GM10248 (cell line): ENCODE measurements at places on chromosomes 16 and 17.

- no peak for DNase-seq
Observed at GRCh38 chr16:56202036-56202435, 10.7 kb downstream of the GNAO1 start.

DNA sequence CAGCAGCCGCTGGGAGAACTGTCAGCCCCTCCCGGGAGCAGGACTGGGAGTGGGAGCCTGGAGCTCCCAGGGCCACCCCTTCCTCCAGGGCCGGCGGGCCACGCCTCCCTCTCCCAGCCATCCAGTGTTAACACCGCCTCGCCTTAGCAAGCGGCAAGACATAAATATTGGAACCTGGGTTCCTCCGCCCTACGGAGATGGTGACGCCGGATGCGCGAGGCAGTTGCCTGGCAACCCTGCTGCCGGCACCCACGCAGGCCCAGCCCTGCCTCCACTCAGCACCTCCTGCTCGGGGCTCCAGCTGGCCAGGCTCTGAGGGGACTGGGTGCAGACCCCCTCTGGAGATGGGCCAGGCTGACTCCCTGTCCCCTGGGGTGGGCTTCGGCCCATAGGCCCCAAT is 27.4 kb upstream of the CACNA1H start:
- DNase-seq, result no peak

DNA sequence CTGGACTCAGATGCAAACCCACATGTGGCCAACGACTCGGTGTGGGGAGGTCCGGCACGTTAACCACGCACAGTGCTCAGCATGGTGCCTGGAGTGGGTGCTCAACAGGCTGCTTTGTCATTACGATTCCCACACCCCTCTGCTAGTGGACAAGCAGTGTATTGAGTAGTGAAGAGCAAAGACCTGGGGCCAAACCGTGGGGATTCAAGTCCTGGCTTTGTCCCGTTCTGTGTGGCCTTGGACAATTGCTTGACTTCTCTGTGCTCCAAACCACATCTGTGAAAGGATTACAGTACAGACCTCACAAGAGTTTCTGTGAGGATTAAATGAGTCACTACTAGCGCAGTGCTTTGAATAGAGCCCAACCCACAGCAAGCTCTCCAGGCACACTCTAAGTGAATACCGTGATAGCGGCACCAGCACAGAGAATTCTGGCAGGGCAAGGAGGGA is 33.8 kb downstream of the TRPV2 start:
- no peak for DNase-seq

DNA sequence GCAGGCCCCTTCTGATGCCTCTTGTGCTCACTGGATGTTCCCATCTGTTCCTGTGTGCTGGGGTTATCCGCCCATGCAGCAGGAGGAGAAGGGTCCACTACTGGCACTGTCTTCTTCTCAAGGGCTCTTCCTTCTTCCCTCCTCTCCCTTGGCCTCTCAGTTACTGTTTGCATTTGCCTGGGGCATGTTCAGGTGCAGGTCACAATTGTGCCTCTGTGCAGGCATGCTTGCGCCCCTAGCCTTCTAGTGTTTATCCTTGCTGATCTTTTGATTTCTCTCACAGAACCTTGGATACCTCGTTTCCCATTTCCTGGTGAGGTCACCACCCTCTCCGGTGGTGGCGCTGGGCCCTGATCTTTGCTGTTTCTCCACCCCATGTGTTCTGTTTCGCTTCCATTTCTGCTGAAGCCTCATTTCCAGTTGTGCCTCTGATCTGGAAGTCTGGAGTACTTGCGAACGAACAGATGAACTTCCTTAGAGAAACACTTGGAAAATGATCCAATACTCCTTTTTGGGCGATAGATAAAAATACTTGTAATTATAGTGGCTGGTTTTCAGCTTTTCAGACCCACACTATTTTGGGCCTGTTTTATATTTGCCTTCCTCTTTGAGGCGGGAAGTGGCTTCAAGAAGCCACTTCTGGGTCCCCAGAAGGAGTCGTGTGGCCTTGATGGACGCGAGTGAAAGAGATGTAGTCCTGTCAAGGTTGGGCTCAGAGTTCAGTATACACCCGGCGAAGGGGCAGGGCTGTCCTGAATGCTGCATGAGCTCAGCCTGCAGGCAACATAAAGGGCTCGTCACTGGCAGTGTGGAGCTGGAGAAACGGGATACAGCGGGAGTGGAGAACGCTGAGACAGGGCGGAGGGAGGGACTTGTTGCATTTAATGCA is 312.9 kb downstream of the SNX29 start:
- no peak for DNase-seq

DNA sequence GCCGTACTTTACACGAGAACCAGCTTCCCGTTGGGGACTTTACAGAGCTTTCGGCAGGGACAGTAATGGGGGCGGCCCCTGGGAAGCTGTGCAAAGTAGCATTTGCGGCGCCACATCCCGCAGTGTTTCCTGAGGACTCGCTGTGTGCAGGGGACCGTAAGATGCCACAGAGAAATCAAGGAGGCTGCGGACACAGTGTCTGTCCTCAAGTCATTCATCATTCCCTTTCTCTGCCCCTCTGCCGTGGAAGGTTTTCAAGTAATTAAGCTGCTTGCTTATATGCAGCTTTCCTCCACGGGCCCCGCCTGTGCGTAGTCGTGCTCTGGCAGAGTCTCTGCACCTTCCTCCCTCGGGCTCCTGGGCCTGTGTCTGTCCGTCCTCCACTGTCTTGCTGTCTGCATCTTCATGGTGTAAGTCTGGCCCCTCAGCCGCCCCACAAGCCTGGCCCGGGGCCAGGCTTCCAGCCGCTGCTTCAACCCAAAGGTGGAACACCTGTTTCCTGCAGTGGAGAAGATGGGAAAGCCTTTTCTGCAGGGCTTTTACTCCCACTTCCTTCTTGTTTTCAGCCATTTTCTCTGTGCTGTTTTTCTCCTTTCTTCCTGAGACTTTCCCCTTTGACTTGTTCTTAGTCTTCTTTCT is 216.9 kb upstream of the CHMP6 start:
- peak; percentile 57 for DNase-seq

GRCh38 chr17:81741594-81742452 is 29.7 kb downstream of the SLC25A10 start:
- no peak for DNase-seq

DNA sequence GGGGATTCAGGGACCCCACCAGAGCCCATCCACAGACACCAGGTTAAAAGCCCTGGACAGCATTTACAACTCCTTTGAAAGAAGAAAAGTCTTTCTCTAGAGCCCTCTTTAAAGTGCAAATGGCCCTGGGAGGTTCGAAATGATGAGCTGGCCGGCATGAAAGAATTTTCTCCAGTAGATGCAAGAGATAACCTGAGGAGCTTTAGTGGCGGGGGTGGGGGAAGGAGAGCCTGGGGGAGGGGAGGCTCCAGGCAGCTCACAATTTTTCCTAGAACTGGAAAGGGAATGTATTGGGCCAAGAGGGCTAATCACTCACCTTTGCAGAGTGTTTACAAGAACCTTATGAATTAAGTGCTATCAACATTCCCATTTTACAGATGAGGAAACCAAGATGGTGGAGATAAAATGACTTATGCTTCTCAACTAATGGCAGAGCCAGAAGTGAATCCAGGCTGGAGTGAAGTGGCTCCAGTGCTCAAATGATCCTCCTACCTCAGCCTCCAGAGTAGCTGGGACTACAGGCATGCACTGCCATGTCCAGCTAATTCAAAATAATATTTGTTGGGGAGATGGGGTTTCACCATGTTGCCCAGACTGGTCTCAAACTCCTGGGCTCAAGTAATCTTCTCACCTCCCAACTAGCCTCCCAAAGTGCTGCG is 4.2 kb upstream of the CDH1 start:
- DNase-seq, result no peak

GRCh38 chr17:40346765-40347158 is 17.8 kb downstream of the GJD3 start:
- DNase-seq, result no peak

GRCh38 chr17:57077000-57077399 is 8.0 kb upstream of the AKAP1 start:
- DNase-seq, result no peak
